Amniotic stem cell (primary cell): ENCODE measurements at places on chromosomes 2 and 18.

GRCh38 chr2:71462056-71462605 lies 8.8 kb downstream of the DYSF start:
- no peak for DNase-seq

DNA sequence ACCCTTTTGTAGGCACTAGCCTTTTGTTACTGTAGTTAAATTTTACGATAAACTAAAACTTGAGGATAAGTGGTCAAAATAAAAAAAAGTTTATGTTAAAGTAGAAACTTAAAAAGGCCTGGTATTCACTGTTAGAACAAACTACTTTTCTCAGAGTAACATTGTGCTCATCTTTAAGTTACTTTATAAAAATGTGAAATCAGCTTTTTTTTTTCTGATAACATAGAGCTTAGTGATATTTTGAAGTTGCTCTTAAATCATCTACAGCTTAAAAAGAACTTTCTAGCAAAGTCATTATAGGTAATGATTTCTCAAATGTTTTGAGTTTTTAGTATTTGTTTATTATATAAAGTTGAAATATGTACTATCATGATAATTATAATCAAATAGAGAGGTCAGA lies 125.3 kb downstream of the CAMKMT start:
- no peak for DNase-seq

DNA sequence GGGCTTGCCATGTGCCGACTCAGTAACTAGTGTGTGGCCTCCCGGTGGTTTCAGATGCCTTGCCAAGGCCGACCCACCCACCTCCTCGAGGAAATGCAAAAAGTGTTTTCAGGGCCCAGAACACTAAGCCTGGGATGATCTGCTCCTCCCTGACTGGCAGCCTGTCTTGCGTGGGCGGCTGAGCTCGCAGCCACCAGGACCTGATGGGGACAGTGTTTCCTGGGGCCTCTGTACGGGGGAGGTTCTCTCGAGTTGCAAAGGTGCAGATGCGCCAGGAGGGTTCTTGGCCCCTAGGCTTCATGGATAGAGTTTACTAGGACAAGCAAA lies 85.2 kb downstream of the GLI2 start:
- no peak for DNase-seq

DNA sequence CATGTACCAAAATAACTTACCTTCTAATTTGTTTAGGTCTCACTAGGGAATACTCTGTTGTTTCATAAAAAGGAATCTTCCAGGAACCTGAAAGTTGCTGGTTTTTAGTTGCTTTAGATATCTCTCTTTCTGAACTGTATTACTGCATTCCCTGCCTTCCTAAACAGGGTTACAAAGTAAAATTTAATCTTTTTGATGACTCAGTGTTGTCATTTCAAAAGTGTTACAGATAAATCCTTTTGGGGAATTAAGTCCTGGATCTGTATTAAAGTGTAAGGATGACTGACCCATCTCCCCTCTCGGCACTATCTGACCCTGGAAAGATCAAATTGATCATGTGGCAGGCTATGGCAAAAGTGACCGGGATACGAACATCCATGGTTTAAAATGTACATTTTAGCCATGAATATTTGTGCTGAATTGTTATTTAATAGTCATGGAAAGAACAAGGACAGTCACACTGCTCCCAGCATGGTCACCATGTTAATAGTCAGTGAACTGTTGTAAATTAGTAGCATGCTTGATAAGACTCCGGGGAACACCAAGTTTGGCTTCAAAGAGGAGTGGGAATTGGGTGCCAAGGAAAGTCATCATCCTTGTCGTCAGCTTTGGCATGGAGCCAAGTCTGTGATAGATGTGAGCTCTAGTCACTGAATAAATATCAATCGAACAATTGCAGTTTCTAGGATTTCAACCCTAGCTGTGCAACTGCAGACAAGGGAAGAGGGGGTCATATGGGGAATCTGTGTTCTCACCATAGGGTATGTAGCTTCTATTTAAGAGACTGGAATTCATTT lies 4.2 kb downstream of the PLEKHA3 start:
- DNase-seq: no peak

DNA sequence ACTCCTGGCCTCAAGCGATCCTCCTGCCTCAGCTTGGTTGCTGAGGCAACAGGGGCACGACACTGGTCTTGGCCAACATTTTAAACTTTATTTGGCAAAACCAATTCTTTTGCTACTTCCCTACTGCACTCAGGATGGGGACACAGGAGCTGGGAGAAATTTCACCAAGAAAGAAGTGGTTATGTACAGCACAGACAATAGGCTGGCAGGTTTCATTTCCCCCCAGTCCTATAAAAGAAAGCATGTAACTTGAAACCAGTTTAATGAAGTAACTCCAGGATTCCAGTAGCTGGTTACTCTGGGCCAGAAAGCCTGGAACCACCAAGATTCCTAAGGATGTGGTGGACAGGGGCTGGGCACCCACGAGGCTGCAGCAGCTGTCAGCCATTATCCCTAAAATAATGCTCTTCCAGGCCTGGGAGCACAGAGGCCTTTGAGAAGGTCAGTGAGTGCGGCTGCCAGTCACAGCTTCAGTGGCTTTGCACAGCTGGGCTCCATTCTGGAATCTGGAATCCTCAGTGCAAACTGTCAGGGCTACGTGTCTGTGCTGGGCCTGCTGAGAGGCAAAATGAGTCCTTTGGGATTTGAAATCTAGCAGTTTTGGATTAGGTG lies 142.3 kb upstream of the ITGA6 start:
- no peak for DNase-seq

GRCh38 chr18:8232791-8233190 lies 376.4 kb upstream of the RAB12 start:
- DNase-seq: no peak

DNA sequence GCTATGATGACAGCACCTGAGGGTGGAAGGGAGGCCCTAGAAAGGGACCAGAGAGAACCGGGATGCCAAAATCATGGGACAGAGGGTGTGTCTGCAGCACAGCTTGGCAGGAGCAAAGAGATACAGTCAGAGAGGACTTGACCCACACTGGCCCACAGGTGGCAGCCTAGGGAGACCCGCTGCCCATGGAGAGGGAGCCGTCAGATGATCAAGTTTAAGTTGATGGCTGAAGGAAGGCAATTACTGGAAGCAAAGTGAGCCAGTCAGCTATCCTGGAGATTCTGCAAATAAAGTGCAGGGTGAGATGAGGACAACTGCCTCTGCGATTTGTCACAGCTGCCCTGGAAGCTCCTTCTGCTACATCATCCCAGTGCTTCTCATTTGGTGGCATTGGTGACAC lies 74.0 kb downstream of the CMPK2 start:
- no peak for DNase-seq

DNA sequence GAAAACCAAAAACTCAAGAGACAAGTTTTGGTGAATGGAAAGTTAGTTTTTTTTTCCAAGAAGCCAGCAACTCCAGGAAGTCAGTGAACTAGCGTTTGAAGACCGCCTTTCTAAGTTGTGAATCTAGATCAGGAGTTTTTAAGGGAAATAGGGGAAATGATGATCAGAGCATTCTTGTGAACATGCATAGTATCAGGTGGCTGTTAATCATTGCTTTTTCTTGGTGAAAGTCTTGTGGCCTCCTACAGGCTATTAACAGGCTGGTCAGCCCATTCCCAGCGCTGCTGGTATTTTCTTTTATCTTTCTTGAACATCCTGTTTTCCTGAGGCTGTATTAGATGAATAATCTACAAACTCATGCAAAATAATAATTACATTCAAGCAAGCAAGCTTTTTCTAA lies 155.8 kb downstream of the PTPRM start:
- DNase-seq: no peak

- DNase-seq: no peak
These were observed 6.4 kb downstream of the PSME4 start for GRCh38 chr2:53964257-53964952.

DNA sequence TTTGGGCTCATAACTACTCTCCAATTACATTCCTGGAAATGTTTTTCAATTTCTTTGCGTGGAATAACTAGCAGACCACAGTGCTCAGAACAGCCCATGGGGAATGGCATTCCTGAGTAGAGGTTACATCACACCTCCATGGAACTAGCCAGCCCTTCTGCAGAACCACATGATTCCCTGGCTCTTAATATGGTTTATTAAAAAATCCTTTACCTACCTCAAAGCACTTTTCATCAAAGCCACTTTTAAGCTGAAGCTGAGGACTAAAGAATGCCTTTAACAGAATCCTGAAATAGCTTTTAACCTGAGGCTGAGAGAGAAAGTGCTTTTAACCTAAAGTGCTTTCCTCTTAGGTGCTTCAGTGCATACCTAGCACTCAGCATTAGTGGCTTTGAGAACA lies 376.3 kb downstream of the ARHGAP15 start:
- DNase-seq: no peak

DNA sequence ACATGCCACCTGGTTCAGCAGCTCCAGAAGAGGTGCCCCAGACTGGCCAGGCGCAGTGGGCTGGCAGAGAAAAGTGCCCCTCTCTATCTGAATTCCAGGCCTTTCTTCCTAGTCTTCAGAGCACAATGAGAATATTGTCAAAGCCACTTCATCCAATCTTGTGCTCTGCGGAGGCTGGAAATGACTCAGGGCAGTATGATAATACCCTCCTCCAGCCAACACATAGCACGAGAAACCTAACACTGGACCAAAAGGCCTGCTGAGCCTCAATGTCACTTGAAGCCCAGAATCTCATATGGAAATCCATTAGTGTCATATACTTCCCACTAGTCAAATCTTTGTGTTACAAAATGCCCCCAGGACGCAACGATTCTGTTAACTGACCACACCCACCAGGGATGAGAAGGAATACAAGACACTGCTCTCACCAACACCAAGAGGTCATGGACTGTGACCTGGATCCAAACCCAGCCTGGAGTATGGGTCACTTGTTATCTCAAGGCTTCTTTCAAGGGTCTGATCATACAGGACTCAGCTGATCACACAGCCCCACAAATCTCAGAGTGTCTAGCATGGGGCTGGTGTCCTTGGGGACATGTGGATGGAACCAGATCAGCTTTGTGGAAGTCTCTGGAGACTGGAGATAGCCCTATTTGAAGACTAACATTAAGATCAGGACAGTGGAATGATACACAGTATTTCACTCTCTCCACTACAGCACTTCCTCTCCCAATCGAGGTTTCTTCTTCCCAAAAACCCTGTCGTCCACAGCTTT lies 10.1 kb downstream of the KIF3C start:
- DNase-seq: no peak

- no peak for DNase-seq
These were observed 158.1 kb downstream of the DOCK10 start for GRCh38 chr2:224884188-224884587.

GRCh38 chr2:113200236-113200635 lies 26.5 kb downstream of the PSD4 start:
- DNase-seq: no peak

DNA sequence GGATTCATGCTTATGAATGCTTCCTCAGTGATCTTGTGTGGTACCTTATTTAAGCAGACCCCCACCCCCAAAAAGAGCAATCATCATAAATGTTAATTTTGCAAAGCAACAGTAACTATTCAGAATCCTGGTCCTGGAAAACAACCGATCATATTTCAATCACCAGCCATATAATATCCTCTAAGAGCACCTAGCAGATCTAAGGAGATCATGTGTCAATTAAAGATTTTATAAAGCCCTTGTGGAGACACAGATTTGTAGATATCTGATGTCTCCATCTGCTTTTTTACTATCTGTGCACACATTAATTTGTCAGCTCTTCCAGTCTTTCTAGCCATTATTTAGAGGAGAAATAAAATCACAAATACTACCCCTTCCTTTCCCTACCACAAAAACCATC lies 423.7 kb downstream of the TGIF1 start:
- DNase-seq: no peak

GRCh38 chr2:100821255-100821910 lies 1.4 kb downstream of the NPAS2 start:
- no peak for DNase-seq

GRCh38 chr2:11865378-11865777 lies 118.9 kb downstream of the LPIN1 start:
- DNase-seq: no peak

DNA sequence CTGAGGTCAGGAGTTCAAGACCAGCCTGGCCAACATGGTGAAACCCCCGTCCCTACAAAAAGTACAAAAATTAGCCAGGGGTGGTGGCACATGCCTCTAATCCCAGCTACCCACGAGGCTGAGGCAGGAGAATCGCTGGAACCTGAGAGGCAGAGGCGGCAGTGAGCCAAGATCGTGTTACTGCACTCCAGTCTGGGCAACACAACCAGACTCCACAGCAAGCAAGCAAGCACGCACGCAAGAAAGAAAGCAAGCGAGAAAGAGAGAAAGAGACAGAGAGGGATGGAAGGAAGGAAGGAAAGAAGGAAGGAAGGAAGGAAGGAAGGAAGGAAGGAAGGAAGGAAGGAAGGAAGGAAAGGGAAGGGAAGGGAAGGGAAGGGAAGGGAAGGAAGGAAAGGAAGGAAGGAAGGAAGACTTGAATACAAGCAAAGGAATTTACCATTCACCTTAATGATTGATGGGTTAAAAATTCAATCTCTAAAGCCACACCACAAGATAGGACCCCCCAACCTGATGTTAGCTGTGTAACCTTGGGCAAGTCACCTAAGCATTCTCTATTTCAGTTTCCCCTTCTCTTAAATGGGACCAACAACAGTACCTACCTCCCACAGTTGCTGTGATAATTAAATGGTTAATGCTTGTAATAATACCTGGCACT lies 181.7 kb downstream of the ATAD2B start:
- no peak for DNase-seq

- DNase-seq: no peak
These were observed 6.2 kb downstream of the IMPA2 start for GRCh38 chr18:11987527-11987926.

DNA sequence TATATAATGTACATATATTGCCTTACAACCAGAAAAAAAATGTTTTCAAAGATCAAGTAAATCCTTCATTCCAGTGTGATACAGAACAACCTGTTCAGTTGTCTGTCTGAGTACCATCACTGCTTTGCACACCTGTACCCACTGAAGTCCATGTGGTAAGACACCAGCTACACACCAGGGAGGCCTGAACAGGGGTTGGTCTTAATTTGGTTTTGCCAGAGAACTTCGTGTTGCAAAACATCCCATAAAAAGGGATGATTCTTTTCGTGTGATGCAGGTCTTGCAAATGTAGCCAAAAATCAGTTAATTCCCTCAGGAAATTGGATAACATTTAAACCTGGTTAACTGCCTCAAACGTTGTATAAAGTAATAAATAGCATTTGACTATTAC lies 73.7 kb upstream of the SLC1A4 start:
- DNase-seq: no peak

DNA sequence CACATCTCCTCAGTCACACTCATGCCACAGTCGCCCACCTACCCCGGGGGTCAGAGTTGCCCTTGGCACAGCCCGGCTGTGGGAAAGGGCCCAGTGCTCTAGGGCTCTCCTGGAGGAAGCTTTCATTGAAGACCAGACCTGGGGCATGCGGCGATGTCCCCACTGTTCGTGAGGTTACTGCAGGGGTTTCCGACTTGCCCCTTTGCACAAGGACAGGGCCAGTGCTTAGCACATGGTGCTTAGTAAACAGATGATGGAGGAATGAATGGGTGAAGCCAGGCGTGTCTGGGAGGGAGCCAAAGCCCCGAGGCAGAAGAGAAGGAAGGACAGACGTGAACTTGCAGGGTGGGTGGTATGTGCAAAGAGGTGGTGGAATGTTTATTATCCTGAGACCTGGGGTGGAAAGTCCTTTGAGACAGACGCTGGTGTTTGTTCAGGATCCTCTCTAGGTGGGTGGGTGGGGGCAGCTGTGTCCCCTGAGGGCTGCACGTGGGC lies 205.9 kb upstream of the ARL4C start:
- DNase-seq: no peak
